Stimulated activated naive CD8-positive, alpha-beta T cell treated with anti-CD3 and anti-CD28 coated beads, Interleukin-15, amount 100 ng/mL, for 72 hours (primary cell): ENCODE measurements at places on chromosomes 2 and 18.

DNA sequence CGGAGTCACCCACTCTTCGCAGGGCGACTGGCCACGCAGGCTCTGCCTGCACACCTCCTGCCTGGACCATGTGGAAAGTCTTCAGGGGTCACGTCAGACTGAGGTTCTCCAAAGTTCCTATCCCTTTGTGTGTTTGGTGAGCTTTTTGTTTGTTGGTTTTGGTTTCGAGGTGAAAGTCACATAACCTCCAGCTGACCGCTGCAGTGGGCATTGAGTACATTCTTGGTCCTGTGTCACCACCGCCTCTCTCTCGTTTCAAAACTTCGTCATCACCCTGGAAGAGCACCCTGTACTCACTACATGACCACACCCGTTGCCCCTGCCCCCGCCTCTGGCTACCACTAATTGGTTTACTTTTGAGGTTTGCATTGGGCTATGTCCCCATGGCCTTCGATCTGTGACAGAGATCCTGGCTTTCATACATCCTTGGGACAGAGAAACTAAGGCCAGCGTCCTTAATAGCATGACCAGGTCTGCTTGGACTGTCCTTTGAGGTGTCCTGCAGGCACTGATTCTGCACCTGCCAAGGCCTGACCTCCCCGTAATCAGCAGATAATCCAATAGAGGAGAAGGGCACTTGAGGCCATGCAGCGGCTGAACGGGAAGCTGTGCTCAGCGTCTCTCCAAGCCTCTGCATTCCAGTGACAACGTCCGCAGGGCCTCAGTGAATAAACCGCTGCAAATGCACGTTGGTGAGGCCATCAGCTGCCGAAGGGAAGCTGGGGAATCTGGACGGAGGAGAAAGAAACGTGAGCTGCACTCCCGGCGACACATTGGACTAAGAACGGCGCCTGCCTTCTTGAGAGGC lies 46.8 kb downstream of the SH3BP4 start:
- DNase-seq = no peak

DNA sequence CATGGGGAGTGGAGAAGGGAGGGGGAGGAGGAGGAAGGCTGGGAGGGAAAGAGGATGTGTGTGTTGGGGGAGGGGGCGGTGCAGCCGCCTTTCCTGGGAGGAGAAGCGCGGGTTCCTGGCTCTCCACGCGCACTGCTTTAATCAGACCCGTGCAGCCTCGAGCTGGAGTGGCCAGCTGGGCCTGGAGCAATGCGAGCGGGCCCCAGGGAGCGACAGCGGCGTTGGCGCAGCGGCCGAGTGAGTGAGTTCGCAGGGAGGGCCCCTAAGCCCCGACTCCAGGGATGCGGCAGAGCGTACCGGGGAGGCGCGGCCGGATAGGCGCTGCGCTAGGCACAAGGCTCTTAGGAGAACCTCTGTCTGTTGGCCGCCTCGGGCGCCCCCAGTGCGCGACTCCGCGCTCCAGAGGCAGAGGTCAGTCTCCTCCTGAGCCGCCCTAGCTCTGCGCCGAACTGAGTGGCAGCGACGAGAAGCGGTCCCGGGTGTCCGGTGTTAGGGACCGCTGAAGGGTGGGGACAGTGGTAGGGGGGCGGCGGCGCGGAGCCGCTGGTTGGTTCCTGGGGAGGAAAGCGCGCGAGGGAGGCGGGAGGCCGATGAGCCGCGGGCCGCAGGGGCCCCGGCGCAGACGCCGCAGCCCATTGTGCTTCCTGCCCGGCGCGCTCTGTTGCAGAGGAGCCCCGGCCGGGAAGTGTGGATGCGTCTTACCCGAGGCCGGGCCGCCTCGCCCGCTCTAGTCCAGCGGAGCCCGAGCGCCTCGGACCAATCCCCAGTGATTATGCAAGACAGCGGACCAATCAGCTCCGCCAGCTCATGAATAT lies 455 bp upstream of the DLX1 start:
- DNase-seq = peak; percentile 70

- no peak for DNase-seq
Observed at GRCh38 chr2:119005051-119005450, 63.1 kb downstream of the MARCO start.

DNA sequence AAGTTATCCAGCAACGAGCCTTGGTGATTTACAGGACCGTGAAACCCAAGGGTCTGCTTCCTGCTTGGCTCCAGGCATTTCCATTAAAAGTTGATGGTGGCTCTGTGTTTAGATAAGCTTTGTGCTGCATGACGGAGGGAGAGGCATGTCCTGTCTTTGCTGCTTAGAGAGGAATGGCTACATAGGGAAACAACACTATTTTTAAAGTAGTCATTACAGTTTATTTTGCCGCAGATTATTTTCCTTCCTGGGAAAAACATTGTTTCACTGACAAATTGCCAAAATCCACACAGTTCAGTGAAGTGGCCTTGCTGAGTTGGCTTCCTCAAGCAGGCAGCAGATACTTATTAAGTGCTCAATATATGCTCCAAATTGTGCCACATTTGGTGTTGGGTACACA lies 98.5 kb downstream of the THSD7B start:
- DNase-seq = no peak
